ENCODE measurements at places on chromosomes 4 and X.
A peak's percentile ranks its signal among the peaks of the same experiment; 100 is the strongest.

- no peak for DNase-seq
Observed at GRCh38 chr4:166498546-166498945, 625.5 kb downstream of the TLL1 start.

DNA sequence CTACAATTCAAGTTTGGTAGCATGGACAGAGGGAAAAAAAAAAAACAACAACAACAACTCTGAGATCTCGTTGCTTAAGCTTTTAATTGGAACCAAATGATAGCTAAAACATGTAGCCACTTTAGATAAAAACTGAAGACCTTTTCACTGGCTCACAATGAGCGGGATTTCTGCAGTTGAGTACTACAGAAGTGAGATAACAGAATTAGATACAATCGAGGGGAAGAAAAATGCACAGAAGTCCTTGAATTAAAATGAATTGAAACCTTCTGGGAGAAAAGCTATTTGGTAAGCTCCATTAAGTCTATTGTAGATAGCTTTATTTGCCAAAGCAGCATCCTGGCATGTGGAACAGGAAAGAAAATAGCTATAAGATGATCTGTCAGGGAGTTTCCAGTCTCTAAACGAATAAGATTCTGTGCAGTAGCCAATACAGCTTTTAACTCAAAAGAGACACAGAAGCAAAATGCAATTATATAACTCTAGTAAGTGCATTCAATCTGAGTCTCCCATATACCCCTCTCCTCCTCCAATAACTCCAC lies 248.5 kb downstream of the ENOX2 start:
- DNase-seq, result no peak

DNA sequence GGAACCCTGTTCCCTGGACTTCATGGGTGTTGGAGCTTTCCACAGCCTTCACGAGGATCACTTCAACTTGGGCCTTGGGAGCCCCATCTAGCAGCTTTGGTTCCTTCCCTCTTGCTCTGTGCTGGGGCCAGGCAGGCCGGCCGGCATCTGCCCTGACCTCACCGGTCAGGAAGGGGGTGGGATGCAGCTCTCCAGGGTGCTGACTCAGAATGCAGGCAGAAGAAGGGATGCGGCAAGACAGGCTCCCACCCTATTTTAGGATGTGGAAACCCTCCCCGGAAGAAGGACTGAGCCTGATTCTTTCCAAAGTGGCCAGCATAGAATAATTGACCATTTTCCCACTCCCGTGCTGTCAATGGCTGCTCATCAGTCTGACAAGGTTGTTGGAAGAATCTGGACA lies 47.1 kb downstream of the FHDC1 start:
- DNase-seq, result no peak

DNA sequence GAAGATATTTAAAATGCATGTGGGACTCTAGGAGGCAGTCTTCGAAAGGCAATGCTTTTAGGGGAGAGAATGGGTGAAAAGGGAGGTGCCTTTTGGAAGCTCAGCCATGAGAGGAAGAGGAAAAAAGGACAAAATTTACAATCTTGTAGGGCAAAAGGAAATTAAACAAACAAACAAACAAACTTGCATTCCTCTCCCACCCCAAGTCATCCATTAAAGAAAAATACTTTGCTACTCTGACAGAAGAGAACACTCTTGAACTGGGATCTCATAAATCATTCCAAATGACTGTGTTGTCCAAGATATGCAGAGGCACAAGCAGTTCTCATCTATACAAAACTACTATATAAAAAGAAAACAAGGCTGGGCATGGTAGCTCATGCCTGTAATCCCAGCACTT lies 46.7 kb downstream of the HELQ start:
- DNase-seq, result no peak

- DNase-seq, result peak; percentile 56
Observed at GRCh38 chr4:53132132-53132891, 233.5 kb downstream of the SCFD2 start.

DNA sequence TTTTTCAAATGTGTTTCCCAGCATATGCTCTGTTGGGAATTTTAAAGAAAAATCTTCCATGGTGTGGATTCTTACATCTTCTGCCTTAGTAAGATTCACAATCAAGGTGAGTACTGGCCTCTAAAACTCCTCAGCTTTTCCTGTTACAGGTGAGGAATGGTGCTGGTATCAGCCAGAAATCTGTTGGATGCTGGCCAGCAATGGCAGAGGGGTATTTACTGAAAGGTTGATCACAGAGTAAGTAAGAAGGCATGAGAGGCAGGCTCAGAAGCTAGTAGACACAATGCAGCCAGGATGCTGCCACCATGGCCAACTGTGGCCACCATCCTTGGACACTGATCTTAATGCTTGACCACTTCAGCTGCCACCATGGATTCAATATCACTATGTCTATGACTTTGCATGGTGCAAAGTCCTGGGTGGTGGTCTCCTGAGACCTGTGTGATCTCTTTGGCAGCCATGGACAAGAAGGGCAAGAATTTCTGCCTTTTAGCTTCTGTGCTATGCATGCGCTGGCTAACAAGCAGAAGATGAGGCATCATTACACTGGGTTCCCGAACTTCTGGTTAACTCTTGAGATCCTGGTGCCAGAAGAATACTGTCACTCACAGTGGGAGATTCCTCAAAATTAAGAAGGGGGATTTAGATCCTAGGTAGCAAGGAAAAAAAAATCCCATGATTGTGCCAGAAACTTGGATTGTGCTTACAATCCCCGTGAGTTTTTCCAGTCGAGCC lies 60.2 kb downstream of the CHRNA9 start:
- no peak for DNase-seq

GRCh38 chrX:38102875-38103274 lies 96.5 kb downstream of the SYTL5 start:
- DNase-seq, result no peak

DNA sequence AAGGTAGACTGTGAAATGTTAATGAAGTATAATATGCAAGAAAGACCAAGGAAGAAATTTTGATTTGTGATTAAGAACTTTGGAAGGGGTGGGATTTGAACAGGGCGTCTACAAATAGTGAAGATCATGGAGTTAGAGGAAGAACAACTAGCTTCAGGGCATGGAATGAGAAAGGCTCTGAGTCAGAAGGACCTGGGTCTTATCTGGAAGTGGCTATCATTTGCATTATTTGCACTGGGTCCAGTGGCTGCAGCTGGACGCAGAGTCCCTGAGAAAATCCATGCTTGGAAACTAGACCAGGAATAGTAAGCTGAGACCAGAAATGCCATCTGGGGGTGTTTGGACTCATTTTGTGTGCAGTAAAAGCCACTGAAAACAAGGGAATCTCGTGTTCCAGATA lies 4.3 kb upstream of the LIMCH1 start:
- no peak for DNase-seq

DNA sequence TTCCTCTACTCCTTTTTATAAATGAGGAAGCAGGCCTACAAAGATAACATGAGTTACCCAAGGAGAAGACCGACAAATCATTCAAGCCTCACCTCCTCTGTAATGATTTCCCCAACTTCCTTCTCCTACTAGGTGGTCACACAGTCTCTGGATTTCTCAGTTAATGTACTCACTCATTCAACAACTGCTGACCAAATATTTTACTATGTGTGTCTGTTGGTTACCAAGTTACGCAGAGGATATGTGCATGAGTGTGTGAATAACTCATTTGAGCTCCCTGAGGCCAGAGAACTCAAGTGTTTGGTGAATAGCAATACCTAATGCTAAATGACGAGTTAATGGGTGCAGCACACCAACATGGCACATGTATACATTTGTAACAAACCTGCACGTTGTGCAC lies 10.4 kb downstream of the CASK start:
- no peak for DNase-seq

DNA sequence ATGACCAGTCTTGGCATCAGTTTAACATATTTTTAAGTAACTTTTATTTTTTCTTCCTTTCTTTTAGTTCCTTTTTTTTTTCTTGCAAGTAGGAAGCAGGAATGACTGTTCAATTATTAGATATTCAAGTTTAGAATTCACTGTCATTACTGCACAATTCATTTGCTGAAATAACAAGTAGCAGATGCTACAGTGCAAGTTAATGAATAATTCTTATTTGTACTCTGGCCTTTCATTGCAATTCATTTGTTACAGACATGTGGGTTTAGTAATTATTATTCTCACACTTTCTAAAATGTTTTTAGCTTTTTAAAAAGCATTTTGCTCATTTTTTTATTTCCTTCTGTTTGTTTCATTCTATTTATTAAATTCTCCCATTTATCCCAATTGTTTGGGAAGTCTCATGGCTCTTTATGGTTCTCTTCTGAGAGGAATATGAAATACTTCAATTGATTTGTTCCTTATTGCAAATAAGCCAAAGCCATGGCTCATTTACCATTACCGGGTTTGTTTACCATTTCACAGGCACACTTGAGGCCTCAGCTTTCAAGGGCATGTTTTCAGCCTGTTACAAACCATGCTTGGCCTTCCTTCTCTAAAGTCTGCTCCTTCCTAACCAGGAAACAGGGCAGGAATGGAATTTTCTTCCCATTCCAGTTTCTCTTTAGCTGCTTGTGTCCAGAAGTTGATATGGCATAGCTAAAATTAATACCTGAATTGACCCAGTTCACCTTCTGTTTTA lies 4.6 kb upstream of the DCAF4L1 start:
- DNase-seq, result no peak

- no peak for DNase-seq
Observed at GRCh38 chr4:15784959-15785634, 7.0 kb downstream of the CD38 start.

GRCh38 chrX:153727123-153727931 lies 2.7 kb downstream of the ABCD1 start:
- peak; percentile 74 for DNase-seq

- DNase-seq, result no peak
Observed at GRCh38 chrX:110600745-110601310, 194.8 kb downstream of the CHRDL1 start.

- no peak for DNase-seq
Observed at GRCh38 chr4:102454981-102455685, 46.0 kb upstream of the NFKB1 start.

DNA sequence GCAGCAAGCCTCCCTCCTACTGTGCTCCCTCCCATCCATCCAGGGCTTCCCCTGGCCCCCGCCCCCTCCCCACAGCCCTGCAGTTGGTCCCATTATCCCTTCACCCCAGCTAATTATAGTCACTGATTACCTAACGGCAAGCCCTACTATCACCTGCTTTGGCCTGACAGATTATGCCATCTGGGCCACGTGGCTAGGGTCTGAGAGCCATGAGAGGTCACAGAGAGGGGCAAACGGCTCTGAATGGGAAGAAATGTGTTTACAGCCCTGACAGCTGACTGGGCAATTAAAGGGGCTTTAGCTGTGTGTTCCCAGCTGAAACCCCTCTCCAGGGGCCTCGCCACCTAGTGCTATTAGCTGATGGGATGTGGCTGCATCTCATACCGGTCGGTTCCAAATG lies 134.4 kb upstream of the CPEB2 start:
- no peak for DNase-seq

- DNase-seq, result no peak
Observed at GRCh38 chrX:24860140-24860539, 155.6 kb downstream of the ARX start.

DNA sequence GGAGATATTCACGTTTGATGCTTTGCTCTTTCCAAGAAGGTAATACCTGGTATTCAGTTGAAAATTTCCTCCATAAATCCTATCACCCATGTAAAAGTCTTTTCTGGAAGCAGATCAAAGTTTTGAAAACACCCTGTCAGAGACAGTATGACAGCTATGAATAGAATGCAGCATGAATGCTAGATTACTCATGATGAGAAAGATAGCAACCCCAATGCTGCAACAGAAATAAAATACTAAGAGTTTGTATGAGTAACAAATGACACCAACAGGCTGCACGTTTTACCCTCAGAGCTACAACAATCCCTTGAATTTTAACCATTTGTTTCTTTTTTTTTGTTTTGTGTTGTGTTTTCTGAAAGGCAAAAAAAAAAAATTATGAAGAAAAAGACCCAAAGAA lies 108.6 kb downstream of the ARHGAP6 start:
- no peak for DNase-seq

GRCh38 chr4:67082746-67083145 lies 462.6 kb downstream of the CENPC start:
- no peak for DNase-seq

DNA sequence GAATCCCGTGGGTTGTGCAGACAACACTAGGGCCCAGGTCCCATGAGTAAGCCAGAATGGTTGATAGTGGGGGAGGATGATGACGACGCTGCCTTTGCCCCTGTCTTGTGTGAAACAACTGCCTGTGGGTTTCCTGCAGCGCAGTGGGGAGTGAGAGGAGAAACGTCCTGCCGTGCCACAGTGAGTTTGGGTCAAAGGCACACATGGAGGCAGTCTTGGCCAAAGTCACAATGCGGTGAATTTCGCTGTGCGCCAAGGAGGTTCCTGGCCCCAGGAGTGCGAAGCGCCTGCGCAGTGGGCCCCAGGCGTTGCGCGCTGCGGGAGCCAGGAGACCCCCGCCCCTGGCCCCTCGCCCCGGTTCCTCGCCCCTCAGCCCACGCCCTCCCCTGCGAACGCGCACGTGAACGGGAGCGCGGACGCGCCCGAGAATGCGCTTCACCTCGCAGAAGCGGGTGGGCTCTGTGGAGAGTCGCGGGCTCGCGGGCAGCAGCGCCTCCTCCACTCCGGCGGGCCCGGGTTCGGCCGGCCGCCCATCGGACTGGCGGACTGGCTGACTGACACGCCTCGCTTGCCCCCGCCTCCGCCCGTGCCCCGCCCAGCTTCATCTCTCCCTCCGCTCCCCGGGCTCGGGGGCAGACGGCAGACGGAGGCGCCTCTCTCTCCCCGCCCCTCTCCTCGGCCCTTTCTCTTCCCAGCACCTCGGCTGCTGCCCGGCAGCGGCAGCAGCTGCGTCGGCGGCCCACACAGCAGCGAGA lies at the start of gene NUDT10:
Gene NUDT10 (plus strand): TSS at position 635 of the 755 bp plus-strand sequence. CDS start 144 bp downstream, outside the sequence.
- DNase-seq, result peak; percentile 16

GRCh38 chr4:10085828-10086505 lies 30.6 kb downstream of the WDR1 start:
- no peak for DNase-seq

GRCh38 chr4:114582621-114583020 lies 16.0 kb upstream of the UGT8 start:
- DNase-seq, result no peak

GRCh38 chr4:54157606-54158005 lies 57.6 kb downstream of the GSX2 start:
- DNase-seq, result no peak

- DNase-seq, result no peak
Observed at GRCh38 chr4:173746424-173746823, 216.4 kb upstream of the HAND2 start.

GRCh38 chr4:16079046-16079445 lies 4.8 kb downstream of the PROM1 start:
- DNase-seq, result no peak

GRCh38 chr4:109233570-109233969 lies 68.9 kb downstream of the COL25A1 start:
- no peak for DNase-seq

GRCh38 chr4:182510836-182511235 lies 267.6 kb downstream of the TENM3 start:
- DNase-seq, result no peak

- no peak for DNase-seq
Observed at GRCh38 chr4:169251291-169252235, 19.2 kb downstream of the SH3RF1 start.

- no peak for DNase-seq
Observed at GRCh38 chrX:23390979-23391378, 56.3 kb downstream of the PTCHD1 start.

GRCh38 chrX:136899221-136899620 lies 18.7 kb upstream of the RBMX start:
- DNase-seq, result no peak
